HTR-8/SVneo (cell line): ENCODE measurements at places on chromosomes 7 and 10.

DNA sequence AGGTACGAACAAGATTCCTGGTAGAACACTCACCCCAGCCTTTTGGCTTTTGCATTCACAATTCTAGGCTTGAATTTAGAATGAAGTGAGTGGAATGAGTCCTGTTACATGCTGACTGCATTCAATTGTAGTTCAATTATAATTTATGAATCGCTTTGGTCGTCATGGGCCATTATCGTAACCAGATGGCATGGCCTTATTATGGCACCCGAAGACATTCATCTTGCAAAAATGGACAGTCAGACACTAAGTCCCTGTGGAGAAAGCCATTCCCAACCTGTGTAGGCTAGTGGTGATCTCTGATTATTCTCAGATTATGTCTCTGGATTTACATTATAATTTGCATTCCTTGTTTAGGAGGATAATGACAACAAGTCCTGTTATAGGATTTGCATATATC is 292.4 kb upstream of the NPSR1 start:
- no peak for DNase-seq

DNA sequence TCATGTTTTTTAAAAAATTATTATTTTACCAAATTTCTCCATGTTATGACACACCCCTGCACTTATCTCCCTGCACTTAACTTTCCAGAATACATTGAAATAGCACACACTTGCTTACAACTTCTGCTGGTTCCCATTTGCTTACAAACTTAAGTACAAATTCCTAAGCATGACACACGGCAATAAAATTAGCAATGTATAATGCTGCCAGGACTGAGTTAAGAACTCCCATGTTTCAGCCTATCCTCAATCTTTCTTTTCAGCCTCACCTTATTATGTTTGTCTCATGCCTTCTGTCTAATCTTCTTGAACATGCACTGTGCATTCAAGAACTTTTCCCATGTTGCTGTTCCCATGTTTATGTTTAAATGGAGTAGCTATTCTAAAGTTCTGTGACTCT is 40.8 kb downstream of the PRPS1L1 start:
- DNase-seq = peak; percentile 20

- DNase-seq = no peak
Observed at GRCh38 chr10:52128056-52128683, 185.9 kb upstream of the DKK1 start.

DNA sequence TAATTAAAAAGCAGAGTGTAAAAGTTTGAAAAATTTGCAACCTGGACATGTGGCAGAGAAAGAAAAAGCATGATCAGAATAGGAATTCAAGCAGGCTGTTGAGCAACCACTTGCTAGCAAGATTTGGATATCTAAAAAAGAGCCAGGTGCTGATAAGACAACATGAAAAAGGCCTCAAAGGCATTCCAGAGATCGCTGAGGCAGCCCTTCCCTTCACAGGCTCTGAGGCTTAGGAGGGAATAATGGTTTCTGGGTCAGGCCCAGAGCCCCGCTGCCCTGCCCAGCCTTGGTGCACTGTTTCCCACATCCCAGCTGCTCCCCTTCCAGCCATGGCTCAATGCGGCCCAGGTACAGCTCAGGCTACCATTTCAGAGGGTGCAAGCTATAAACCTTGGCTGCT is 64.1 kb upstream of the EEPD1 start:
- no peak for DNase-seq

GRCh38 chr7:37663693-37664092 is 19.9 kb upstream of the GPR141 start:
- DNase-seq = no peak

- DNase-seq = no peak
Observed at GRCh38 chr7:36736090-36736898, 12.0 kb upstream of the AOAH start.

- DNase-seq = no peak
Observed at GRCh38 chr10:75932921-75933320, 501.5 kb downstream of the LRMDA start.

DNA sequence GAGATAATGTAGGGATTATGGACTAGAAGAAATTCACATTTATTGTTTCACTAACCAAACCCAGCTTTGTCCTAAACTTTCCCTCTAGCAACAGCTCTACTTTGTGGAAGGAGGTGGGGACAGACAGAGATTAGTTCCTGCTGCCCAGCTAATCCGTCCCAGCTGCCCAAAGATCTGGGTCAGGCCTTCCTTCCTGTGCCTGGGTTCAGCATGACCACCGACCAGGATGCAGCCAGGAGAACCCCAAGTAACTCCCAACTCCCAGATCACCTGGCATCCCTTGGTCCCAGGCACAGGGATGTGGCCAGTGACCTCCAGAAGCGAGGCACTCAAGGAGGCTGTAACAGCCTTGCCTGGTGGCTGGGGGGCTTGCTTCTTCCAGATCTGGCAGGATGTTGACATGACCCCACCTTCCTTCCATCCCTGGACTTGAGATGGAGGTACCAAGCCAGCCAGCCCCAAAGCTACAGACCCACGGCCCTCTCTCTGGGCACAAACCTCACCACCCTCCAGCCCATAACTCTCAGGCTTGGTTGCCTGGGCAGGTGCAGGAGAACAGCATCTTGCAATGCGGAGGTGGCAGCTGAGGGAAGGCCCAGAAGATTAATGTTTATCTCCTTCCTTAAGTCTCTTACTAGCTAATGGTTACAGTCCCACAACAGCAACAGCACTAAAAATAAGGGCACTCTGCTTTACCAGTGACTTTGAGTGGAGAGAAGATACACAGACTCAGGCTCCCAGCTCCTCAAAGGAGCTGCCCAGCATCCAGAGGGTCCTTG is 11.1 kb downstream of the CAMK2G start:
- DNase-seq = no peak

- peak; percentile 59 for DNase-seq
Observed at GRCh38 chr7:106679153-106679931, 18.4 kb upstream of the CCDC71L start.

DNA sequence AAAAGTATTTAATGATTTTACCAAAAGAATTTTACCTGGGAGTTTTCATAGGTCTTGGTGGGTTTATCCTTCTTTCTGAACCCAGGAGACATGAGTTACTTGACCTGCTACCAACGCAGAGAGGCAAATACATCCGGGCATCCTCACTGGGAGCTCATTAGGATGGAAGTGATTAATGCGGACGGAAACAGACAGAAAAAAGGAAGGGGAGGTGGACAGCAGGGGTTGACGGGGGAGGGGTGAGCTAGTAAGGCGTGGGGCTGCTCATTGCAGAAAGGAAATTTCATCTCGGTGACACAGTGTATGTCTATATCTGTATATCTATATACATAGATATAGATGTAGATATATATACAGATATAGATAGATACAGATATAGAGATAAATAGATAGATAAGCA is 408.2 kb upstream of the ADARB2 start:
- no peak for DNase-seq

DNA sequence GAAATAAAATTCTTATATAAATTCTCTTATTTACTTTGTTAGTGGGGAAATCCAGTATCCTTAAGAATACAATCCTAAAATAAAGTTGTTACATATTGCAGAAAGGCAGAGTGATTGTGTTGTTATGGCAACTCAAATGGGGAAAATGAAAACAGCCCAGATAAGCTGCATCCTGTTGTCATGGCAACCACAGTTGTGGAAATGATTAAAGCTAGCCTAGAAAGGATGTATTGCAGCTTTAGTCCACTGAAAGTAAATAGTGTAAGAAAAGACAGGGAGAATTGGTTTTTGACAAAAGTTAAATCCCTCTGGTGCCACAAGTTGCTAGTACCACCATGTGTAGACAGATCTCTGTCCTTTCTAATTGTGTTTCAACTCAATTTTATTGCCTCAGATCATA is 43.2 kb downstream of the BTRC start:
- no peak for DNase-seq

DNA sequence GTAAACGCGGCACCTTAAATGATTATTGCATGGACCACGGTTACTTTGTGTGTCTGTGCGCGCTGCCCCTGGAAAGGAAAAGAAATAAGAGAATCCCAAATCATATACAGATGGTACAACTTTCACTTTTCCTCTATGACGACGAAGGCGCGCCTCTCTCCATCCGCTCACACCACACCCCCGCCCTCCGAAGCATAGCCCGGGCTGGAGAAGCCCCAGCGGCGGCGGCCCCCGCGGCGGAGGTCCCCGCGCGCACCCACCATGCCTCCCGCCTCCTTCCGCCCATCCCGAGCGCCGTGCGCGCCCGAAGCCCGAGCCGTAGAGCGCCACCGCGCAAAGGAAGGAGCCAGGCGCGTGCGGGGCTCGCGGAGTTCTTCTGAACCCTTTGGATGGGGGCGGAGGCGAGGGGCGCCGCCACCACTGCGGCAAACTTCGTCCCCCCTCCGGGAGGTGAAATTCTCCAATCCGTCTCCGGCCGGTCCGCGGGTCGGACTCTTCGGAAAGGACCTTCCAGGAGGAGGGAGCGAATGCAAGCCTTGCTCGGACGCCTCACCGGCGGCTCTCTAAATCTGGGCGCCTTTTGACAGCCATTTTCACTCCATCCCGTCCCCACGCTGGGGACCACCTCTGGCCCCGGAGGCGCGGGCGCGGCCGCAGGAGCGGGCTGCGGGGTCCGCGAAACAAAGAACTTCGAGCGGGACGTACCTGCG is 588 bp downstream of the GLI3 start:
- DNase-seq = peak; percentile 49

DNA sequence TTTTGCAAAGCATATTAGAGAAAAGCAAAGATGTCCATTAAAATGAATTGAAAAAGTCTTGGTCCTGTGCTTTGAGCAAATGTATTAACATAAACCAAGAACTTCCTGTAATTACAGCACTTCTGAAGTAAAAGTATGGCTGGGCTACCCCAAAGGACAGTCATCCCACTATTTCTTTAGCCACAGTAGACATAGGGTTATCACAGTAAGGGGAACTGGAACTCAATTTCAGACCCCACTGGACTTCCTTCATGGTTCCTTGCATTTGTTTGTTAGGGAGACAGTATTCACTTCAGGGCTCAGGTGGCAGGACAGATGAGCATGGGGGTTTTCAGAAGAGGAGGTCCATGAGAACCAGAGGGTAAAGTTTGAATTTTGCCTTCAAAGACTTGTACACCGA is 203.1 kb upstream of the PDE1C start:
- DNase-seq = no peak

DNA sequence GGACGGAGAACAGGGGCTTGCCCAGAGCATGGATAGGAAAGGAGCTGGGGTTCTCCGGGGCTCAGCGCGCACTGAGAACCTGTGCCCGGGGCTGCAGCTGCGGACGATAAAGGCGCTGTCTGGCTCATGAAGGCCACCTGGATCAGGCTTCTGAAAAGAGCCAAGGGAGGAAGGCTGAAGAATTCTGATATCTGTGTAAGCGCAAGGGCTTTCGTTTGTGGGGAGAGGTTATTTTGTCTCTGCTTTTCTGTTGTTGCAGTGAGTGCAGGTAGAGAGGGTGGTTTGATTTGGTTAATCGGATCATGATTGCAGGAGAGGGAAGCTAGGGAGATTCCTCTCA is 250.5 kb downstream of the NSUN6 start:
- no peak for DNase-seq

DNA sequence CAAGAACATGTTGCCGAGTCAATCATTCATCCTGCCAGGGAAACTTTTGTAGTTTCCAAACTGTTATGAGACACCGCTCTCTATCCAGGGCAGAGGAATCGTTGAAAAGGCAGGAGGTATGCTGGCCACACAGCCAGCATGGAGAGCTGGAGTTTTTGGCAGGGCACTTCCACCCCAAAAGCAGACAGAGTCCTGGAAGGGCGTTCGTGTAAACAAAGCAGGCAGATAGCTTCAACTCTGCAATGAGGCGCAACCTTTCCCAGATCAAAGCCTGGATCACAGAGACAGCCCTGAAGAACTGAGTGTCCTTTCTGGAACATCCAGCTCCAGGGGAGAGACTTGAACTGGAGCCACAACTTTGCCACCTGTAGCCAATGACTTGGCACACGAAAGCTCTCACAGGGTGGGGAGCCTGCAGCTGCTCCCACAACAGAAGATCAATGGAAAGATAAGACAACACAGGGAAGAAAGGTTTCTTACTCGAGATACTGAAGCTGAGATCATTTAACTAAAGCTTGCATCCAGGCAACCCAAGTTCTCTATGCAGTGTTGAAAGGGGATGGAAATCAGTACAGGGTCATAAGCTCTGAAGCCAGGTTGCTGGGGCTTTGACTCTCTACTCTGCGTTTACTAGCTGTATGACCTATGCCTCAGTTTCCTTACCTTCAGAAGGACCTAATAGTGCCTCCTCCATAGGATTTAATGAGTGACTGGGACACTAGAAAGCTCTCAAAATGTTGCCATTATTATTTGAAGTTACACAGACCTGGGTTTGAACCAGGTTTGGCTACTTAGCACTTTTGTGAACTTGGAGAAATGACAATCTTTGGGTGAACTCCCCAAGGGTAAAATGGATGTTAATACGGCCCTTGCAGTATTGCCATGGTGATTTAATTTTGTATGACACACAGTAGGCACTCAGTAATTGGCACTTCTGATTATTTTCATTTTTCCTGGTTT is 434.8 kb upstream of the NPVF start:
- no peak for DNase-seq

GRCh38 chr7:41097501-41097900 is 605.4 kb downstream of the INHBA start:
- DNase-seq = no peak

- no peak for DNase-seq
Observed at GRCh38 chr7:119256446-119257131, 1016.4 kb upstream of the KCND2 start.

GRCh38 chr10:90378524-90379076 is 479.2 kb downstream of the HTR7 start:
- DNase-seq = no peak

DNA sequence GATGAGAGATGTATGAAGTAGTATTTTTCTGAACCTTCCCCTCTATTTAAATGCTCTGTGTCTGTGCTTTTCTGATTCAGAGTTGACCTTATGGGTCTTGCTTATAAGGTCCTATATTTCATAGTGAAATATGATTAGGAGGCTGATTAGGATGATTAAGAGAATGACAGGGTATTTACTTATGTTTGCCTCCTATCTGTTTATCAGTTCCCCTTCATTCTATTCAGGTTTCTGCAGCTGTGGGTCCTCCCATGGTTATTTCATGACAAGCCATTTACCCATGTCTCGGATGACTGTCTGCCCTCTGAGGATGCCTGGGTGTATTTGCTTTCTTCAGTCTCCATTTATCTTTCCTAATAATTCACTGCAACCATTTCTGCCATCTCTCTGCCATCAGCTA is 16.9 kb downstream of the RPA3 start:
- no peak for DNase-seq
